ENCODE measurements at places on chromosomes 4 and X. TPM values are rescaled to one million over a fixed set of nuclear protein-coding genes. Genes with fewer than 3 reads are reported as not detected.

Gene NOX1
- total RNA-seq: not detected

DNA sequence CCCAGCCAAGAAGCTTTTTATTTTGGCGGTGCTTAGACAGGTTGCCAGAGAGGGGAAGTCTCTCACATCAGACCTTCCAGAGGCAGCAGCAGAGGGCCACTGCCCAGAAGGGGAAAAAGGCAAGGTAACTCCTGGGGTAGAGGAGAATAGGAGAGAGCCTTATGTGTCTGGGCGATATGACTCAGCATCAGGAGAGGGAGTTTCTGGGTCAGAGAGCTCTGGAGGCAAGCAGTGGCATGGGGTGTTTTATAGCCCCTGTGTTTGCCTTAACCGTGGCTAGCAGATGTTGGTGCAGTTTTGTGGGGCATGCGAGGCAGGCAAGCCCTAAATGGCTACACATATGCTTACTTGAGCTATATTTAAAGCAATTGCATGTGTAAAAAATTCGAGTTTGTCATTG is 8.3 kb upstream of the ZXDB start:
- no peak for DNase-seq

GRCh38 chrX:30874851-30875250 is 14.2 kb downstream of the TAB3 start:
- no peak for DNase-seq

Gene PPEF2
- total RNA-seq: not detected

Gene FAM53A
- 7.3 TPM for total RNA-seq

Measured in chondrocyte (in vitro differentiated cells).